ENCODE measurements at places on chromosomes 7 and 10. TPM values are rescaled to one million over a fixed set of nuclear protein-coding genes. Genes with fewer than 3 reads are reported as not detected.
A peak's percentile ranks its signal among the peaks of the same experiment; 100 is the strongest.

ELN gene
- total RNA-seq, result 0.33 TPM

C7orf33 gene
- not detected for total RNA-seq

- H3K36me3 ChIP-seq, result no peaks in the 10 kb centered on the region
- H3K27ac ChIP-seq, result peak overlapping the region; percentile 60
- DNase-seq, result no peak
- peaks cover 7% of the 10 kb centered on the region for H3K4me1 ChIP-seq
- H3K4me3 ChIP-seq, result peak overlapping the region; percentile 30
- H3K27me3 ChIP-seq, result peaks cover 36% of the 10 kb centered on the region
Measured at GRCh38 chr10:89206402-89207180, 526 bp downstream of the CH25H start.

DNA sequence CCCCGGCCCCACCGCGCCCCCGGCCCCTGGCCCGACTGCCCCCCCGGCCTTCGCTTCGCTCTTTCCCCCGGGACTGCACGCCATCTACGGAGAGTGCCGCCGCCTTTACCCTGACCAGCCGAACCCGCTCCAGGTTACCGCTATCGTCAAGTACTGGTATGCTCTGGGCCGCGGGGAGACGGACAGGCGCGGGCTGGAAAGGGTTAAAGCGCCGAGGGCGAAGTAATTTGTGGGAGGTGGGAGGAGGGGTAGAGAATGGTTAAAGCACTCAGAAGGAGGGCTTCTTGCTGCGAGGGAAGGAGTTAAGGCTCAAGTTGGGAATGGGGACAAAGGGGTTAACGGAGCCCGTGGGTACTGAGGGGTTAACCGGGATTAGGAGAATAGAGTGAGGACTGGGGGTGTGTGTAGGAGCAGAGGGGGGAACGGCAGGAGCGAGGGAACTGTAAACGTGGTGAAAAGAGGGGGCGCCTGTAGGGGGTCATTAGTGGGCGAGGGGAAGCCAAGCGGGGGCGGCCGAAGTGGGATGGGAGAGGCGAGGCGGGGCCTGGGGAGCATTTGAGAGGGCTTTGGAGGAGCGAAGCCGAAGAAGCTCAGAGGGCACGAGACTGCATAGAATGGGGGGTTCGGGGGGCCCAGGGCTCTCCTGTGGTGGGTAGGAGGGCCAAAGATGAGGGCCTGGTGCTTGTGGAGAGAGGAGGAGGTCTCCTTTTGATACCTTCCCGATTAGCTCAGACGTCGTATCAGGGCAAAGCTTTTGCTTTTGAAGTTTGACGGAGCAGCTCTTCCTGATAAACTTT, 605 bp downstream of the SUFU start:
- H3K36me3 ChIP-seq, result peaks cover 4% of the 10 kb centered on the region
- peak; percentile 44 for DNase-seq
- H3K27ac ChIP-seq, result peak overlapping the region; percentile 94
- no peaks in the 10 kb centered on the region for H3K27me3 ChIP-seq

DNA sequence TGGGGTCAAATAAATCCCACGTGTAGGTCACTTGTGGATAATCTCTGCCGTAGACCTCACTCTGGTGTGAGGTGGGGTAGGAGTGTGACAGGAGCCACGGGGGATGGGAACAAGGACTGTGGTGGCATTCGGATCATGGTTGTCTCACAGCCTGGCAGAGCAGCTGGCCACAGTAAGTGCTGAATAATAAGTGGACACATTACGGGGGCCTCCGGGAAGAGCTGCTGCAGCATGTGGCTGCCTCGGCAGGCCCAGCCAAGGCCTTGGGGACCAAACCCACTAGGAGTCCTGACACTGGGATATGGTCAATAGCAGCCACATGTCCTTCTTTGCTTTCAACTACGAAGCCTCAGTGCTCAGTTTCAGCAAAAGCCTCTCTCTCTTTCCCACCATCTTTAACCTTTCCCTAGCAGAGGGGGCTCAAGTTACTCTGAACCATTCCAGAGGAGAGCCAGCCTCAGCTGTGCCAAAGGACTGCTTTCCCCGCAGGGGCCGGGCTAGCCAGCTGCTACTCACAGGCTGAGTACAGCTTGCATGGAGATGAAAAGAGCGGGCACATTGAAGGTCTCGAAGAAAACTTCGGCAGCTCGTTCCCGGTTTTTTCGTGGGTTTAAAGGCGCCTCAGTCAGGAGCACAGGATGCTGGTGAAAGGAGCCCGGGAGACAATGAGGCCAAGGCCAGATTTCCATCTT, 17.3 kb downstream of the ACTR1A start:
- DNase-seq, result no peak
- H3K27me3 ChIP-seq, result no peaks in the 10 kb centered on the region
- H3K4me3 ChIP-seq, result no peak overlapping the region
- no peak overlapping the region for H3K27ac ChIP-seq
- no peaks in the 10 kb centered on the region for H3K4me1 ChIP-seq
- peaks cover 11% of the 10 kb centered on the region for H3K36me3 ChIP-seq

- no peaks in the 10 kb centered on the region for H3K27me3 ChIP-seq
- no peaks in the 10 kb centered on the region for H3K36me3 ChIP-seq
- peaks cover 42% of the 10 kb centered on the region for H3K4me1 ChIP-seq
Measured at GRCh38 chr10:114526126-114526503, 121.8 kb upstream of the AFAP1L2 start.

DNA sequence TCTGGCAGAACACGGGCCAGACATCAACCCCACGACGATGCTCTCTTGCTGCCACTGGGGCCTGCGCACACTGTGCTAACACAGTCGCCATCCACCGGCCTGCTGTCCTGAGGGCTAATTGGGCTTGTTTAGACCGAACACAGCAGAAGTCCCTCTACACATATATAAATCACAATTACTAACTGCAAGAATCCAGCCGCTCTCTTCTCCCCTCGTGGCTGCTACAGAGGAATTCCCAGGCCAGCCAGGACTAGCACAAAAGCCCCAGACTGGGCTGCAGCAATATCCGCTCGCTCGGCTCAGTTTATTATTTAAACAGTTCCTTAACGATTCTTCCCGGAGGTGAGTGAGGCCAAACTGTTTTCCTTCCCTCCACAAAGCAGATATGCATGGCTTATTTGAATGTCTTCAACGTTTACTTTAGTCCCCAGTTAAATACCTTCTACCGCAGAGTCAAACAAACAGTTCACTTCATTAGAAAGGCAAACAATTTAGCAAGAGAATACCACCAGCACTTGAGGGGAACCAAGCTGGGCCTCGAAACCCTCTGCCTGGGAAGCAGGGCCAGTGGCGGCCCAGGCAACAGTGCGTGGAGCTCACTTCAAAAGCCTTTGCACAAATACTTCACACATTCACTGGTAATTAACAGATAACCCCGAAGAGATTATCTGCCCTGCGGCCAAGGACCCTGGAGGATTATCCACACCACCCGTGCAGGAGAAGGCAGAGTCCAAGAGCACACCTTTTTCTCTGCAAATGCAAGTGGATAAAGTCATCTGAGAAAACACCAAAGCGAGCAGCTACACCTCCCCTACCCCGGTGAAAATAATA, 145.3 kb downstream of the GLI3 start:
- peak overlapping the region; percentile 84 for H3K27ac ChIP-seq
- peaks cover 86% of the 10 kb centered on the region for H3K27me3 ChIP-seq
- peaks cover 28% of the 10 kb centered on the region for H3K4me1 ChIP-seq
- peak overlapping the region; percentile 0 for H3K4me3 ChIP-seq
- no peaks in the 10 kb centered on the region for H3K36me3 ChIP-seq
- DNase-seq, result peak; percentile 26

GRCh38 chr7:30080818-30081217, 52.6 kb downstream of the PLEKHA8 start:
- H3K36me3 ChIP-seq, result peaks cover 18% of the 10 kb centered on the region
- H3K4me3 ChIP-seq, result no peak overlapping the region
- no peak for DNase-seq
- peaks cover 10% of the 10 kb centered on the region for H3K4me1 ChIP-seq
- no peak overlapping the region for H3K27ac ChIP-seq

DNA sequence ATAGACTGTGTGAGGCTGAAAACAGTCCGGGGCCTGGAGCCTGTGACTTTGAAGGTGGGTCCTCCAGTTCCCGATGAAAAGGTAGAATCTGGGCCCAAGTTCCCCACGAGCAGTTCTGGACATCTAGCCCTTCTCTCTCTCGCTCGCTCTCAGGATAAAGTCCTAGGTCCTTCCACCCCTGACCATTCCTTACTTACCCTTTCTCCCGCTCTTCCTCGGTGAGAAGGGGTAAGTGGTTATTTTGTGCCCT, 713 bp downstream of the IMMP2L start:
- no peaks in the 10 kb centered on the region for H3K27me3 ChIP-seq
- H3K4me3 ChIP-seq, result peak overlapping the region; percentile 89
- H3K4me1 ChIP-seq, result peaks cover 27% of the 10 kb centered on the region
- H3K36me3 ChIP-seq, result peaks cover 10% of the 10 kb centered on the region
- DNase-seq, result no peak

- no peak overlapping the region for H3K27ac ChIP-seq
- DNase-seq, result no peak
- peaks cover 10% of the 10 kb centered on the region for H3K27me3 ChIP-seq
- H3K36me3 ChIP-seq, result no peaks in the 10 kb centered on the region
- H3K4me3 ChIP-seq, result no peak overlapping the region
Measured at GRCh38 chr10:15739254-15739970, 19.7 kb upstream of the ITGA8 start.

All from progenitor cell of endocrine pancreas (in vitro differentiated cells).